ENCODE measurements at places on chromosomes 7 and 10.

GRCh38 chr7:112765105-112765504 is 25.1 kb downstream of the TMEM168 start:
- DNase-seq, result no peak

- DNase-seq, result no peak
Measured at GRCh38 chr10:131895116-131895515, 5.7 kb upstream of the PPP2R2D start.

DNA sequence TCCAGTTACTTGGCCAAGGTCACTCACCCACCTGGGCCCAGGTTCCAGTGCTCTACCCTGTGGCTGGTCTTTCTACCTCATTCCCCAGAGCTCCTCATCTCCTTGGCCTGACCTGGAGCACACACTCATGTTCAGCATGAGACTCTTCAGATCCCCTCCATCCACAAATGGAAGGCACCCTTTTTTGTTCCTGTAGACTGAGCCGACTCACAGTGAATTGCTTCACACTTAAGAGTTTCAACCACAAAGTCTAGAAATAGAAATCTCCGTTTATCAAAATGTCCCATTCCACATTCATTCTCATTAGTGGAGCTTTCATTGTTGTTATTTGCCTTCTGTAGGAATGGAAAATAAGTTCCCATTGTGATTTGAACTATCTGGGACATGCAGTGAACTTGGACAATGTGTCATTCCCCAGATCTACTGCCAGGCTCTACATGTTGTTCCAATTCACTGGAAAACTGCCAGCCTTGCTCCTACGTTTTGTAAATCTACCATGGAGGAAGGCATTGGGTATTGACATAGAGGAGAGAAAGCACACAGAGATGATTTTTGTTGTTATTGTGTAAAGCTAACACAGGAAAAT is 125.3 kb upstream of the CELF2 start:
- DNase-seq, result no peak

- DNase-seq, result no peak
Measured at GRCh38 chr7:46544396-46545008, 623.4 kb upstream of the IGFBP3 start.

- no peak for DNase-seq
Measured at GRCh38 chr7:66946545-66946944, 25.5 kb downstream of the TMEM248 start.

- no peak for DNase-seq
Measured at GRCh38 chr7:23787272-23787671, 77.3 kb downstream of the STK31 start.

DNA sequence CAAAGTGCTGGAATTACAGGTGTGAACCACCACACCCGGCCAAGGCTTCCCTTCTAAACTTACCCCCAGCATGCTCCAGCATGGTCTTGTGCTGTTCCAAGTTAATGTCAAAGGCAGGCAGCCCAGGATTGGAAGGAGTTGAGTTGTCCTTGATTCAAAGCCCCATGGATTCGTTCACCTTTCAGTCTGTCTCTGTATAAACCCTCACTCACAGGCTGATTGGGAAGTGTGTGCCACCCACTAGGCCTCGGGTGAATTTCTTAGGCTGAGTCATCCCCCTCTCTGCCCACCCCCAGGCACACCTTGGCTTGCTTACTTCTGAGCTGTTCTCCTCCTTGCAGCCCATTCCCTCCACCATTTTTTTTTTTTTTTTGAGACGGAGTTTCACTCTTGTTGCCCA is 13.3 kb upstream of the PRDX3 start:
- no peak for DNase-seq

DNA sequence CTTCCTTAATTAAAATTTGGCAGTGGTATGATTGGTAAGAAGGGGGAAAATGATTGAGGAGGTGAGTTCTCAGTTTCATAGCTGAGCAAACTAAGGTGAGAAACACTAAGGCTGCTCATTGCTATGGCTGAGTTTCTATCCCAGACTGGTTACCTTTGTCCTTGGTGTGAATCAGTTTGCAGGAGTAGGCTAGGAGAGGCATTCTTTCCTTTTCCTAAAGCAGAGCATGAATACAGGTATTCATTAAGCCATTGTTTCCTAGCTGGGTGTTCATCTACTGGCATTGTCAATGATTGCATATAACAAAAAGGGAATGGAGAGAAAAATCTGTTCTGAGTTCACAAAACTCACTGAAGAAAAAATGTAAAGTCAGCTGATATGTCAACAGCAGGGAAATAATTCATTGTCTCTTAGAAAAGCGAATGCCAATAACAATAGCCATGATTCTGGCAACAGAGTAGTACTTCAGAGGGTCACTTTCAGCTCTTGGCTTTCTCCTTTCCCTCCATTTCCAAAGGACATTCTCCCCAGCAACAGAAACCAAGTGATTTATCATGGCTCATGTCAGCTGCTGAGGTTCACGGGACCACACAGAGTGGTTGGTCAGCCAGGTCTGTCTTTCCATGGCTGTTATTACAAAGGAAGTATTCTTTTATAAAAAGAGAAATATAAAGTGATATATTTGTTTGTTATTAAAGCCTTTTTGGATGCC is 234.0 kb downstream of the BICC1 start:
- no peak for DNase-seq

DNA sequence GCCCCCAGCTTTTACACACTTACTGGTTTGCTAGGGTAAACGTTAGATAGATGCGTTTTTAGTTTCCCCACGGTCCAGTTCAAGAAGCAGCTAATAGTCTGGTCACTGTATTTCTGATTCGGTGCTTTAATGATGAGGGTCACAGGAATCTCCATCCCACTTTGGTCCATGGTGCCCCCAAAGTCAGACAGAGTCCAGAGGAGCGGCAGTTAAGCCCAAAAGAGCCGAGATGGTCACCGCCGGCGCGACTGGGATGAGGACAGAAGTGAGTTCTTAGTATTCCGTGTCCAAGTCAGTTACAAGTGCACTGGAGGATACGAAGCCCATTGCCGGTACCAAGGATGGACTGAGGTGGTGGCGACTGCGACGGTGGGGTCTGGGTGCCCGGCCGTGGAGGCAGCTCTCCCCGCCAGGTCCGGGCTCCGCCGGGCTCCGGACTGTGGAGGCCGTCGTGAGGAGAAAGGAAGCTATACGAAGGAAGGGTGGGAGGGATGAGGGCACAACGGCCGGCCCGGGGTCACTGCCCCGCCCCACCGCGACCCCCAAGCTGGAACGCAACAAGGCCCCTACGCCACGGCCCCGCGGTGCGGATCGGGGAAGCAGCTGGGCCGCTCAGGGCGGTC is 663 bp downstream of the HERPUD2 start:
- peak; percentile 24 for DNase-seq

GRCh38 chr7:55019691-55020465 is 1.1 kb downstream of the EGFR start:
- DNase-seq, result no peak

DNA sequence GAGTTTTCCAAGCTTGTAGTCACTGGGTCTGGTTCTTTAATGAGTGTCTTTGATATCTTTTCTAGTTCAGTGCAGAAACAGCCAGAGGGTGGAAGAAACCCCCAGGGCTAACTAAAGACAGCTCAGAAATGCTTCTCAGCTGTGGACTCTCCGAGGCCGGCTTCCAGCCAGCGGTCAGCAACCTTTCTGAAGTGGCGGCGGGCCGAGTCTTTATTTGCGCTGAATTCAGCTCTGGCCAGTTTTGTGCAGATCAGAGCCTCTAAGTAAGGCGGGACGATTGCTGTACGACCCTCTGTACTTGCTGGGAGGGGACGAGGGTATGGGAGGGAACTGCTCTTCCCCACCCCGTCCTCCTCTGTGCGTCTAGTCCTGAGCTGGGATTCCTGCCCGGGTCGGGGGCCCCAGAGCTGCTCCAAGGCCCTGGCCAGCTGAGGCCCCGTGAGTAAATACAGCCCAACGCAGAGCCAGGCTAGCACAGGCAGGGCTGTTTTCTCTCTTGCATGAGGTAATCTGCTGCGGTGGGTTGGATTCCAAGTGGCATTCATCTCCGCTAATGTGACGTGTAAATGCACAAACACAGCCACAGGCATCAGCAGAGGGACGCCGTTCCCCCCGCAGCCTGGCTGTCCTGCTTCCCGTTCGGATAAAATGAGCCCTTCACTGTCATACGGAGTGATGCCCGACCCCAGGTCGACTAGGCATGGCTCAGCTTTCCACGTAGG is 159.8 kb downstream of the PIP4K2A start:
- DNase-seq, result no peak

- no peak for DNase-seq
Measured at GRCh38 chr10:129323879-129324278, 143.2 kb upstream of the MGMT start.

GRCh38 chr7:85185424-85186082 is 1.3 kb downstream of the SEMA3D start:
- DNase-seq, result peak; percentile 15

DNA sequence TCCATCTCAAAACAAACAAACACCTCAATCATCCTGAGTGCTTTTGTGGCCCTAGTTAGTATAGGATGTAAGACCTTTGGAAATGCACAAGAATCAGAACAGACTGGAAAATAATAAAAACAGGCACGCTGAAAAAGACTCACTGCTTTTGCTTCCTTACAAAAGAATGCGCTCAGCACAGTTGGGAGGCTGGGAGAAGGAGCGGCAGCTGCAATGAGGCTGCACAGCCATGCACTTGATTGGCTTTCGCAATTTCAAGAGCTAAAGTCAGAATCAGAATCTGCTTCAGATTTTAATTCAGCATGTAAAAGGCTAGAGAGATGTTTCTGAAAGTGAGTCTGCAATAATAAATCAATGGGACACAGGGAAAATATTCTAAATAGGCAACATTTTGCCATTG is 97.2 kb downstream of the FRMD4A start:
- DNase-seq, result no peak

GRCh38 chr7:127782654-127783559 is 130.9 kb downstream of the SND1 start:
- DNase-seq, result no peak

- no peak for DNase-seq
Measured at GRCh38 chr10:116476461-116476860, 48.8 kb downstream of the PNLIPRP3 start.

DNA sequence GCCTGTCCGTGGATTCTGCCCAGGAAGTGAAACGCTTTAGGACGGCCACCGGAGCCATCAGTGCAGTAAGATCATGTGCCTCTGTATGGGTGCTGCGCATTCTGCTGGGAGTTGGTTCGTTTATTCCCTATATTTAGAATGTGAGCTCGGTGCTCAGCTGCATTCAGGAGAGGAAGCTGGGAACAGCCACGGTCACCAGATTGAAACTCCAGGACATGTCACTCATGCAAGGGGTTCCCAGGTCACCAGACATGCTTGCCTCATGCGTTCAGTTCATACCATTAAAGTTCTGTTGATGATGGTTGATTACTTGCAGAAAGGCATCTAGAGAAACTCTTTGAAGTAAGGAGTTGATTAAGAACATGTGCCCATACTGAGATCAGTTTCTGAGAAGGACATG is 78.1 kb downstream of the TRRAP start:
- no peak for DNase-seq

- no peak for DNase-seq
Measured at GRCh38 chr10:19256331-19256730, 207.7 kb downstream of the MALRD1 start.

DNA sequence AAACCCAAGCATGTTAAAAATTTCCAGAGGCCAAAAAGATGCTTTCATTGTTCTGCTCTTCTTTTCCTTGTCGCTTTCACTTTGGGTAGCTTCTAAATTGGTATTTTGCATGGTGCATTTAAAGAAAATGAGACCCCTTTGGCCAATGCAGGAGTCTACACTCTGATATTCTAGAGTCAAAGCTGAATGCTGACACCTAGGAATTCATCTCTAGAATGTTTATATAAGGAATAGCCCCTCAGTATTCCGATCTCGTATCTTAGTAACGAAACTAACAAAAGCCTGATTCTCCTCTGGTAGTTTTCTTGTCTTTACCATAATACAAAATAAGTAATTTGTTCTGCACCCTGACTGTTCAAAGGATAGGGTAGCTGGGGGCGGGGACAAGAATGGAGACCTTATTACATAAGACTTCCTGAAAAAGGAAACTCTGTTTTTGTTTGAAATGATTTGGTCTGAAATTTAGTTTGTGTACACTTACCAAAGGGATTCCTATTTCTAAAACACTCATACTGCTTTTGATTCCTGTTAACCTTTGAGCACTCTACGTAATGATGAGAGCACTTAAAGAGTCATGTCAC is 17.1 kb downstream of the IKZF1 start:
- no peak for DNase-seq

GRCh38 chr7:111763221-111763801 is 201.0 kb upstream of the IMMP2L start:
- no peak for DNase-seq

DNA sequence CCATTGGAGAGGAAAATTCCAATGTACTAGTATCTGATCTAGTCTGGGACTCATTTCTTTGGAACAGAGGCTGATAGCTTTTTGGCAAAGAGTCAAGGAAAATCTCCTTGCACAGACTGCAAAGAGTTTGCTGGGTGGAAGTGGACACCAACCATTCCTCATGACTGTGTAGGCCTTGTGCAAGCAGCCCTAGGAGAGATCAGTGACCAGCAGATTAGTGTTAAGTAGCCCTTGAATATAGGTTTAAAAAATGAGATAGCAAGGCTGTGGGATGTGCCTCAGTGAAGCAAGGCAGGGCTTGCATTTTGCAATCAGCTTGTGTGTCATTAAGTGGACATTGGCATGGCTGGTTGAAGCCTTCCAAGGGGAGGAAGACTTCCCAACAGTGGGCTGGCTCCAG is 341.6 kb downstream of the PLXNA4 start:
- DNase-seq, result no peak

DNA sequence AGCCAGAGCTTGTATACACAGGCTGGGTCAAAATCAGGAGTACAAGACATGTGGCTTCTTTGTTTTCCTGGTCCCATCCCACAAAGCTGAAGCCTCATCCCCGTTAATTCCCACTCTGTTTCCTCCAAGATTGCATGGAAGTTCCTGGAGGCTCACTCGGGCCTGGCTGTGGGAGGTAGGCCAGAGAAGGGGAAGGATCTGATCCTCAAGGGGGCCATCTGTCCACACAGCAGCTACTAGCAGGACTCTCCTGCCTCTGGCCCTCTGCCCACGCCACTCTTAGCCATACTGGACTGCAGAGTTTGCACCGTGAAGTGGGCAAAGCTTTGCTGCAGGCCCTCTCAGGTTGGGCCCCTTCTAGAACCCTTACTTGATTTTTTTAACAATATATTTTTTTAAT is 160.6 kb downstream of the FGFR2 start:
- no peak for DNase-seq

DNA sequence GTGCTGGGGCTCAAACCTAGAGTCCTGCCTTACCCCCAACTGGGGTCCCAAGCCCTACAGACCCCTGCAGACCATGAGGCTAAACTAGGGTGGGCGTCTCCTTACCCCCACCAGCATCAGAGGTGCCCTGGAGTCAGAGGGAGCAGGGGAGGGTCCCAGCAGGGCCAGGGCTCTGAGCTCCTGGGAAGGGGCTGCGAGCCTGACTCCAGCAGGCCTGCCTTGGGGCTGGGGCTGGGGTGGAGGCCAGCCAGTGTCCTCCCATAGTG is 1.3 kb downstream of the SNCG start:
- no peak for DNase-seq

DNA sequence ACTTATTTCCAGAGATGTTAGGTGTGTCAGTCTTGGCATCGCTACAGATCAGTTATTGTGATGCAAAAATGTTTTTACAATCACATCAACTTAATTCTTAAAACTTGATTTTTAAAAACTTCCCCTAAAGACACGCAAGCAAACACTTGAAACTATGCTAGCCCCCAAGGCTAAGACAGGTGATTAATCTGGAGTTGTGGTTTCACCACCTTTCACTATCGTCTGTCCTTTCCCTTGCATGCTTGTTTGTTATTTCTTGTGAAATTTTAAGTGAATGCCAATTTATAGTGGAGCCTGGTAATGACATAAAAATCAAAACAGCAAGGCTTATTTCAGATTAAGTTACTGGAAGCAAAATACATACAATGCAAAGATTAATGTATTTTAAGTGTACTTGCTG is 70.4 kb downstream of the SLC35B4 start:
- no peak for DNase-seq

Measured in activated B cell treated with CpG ODN at 0.5 μM for 24 hours (primary cell).